ENCODE measurements at places on chromosomes 3 and 15.

DNA sequence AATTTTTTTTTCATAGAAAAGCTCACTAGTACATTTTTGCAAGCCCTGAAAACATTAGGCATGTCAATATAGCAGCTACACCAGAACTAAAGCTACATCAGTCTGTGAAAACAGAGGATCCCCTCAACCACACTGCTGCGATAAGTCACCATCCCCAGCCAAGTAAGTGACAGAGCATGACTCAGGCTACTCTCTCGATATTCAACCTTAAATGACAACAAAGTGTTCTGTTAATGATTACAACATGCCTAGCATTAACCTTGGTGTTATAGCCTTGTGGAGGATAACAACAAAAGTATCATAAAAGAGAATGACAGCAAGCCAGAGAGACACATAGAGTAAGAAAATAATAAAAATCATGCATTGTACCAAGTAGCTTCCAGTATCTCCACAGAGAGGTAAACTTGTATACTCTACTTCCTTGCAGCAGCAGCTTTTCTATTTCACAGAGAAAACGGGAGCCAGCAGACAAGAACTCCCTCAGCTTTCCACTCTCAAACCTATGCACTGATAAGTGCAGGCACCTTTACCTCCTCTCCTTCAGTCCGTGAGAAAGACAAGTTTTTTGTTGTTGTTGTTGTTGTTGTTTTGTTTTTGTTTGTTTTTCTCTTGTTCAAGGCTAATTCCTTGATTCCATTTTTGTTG is 76.6 kb downstream of the GBE1 start:
- no peak for DNase-seq

DNA sequence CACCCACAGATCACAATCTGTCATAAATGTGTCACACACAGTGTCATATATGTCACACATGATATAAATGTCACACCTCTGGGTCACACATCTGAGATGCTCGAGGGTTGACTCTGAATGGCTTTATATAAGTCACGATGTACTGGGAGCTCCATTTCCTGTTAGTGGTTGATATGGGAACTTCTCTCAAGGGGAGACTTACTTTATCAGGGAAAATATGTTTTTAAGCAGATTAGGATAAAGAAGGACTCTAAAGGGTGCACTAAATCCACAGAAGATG is 83.9 kb upstream of the MEF2A start:
- no peak for DNase-seq

DNA sequence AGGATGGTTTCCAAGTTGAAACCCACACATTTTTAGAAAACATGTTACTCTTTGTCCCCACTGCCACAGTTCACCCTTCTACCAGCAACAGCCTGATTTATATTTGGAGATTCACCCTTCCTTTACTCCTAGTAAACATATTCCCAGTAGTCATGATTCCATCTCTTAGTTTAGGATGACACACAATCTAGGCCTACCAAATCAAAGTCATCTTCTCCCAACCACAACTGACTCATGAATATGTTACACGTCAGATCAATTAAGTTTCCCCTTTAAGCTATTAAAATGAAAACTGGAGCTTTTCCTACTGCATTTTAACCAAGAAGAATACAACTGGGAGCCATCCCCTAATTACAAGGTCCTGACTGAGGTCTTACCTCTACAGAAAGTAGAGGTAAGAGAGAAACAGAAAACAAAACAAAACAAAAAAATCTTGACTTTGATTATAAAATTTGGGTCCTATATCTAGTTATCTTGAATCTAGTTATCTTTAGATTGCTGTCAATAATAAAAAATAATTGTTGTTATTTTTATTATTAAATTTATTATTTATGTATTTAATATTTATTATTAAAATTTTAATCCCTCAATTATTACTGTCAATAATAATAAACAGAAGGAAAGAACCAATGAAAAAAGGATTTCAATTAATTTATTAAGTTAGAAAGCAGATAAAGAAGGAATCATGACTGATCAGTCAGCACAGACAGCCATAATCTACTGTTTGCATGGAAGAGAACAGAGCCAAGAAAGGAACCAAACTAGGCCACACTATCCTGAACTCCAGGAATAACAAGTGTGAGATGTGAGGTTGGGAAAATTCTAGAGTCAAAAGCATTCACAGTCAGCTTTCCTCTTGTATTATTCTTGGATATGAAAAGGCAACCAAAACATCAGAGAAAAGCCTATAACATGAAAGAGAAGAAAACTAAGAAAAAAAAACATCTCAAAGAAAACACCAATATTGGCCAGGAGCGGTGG is 12.5 kb downstream of the DPH6 start:
- DNase-seq = no peak

- DNase-seq = no peak
Observed at GRCh38 chr3:143064777-143065176, 54.8 kb upstream of the CHST2 start.

- no peak for DNase-seq
Observed at GRCh38 chr3:58388550-58389091, 45.0 kb downstream of the PDHB start.

GRCh38 chr3:66236281-66236680 is 15.5 kb downstream of the SLC25A26 start:
- no peak for DNase-seq

GRCh38 chr15:71603379-71603778 is 207.0 kb upstream of the NR2E3 start:
- no peak for DNase-seq
